ENCODE measurements at places on chromosomes 1 and 21.

DNA sequence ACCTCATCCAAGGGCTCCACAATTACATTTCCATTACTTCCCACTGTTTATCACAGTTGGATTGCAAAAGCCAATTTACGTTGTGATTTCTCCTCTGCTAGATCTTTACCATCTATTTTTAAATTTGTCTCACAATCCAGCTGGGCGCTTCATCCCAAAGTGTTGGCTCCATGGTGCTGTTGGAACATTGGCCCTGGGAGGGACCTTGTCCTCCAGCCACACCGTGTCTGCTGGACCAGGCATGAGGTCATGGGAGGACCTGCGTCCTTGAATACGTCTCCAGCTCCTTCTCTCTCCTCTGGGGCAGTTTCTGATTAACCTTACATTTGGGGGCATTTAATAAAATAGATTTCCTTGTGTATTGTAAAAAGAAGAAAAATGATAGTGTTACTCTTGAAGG is 125.4 kb downstream of the KCNJ6 start:
- DNase-seq = no peak

GRCh38 chr1:47709019-47709871 is 271.4 kb downstream of the FOXD2 start:
- DNase-seq = peak; percentile 88

DNA sequence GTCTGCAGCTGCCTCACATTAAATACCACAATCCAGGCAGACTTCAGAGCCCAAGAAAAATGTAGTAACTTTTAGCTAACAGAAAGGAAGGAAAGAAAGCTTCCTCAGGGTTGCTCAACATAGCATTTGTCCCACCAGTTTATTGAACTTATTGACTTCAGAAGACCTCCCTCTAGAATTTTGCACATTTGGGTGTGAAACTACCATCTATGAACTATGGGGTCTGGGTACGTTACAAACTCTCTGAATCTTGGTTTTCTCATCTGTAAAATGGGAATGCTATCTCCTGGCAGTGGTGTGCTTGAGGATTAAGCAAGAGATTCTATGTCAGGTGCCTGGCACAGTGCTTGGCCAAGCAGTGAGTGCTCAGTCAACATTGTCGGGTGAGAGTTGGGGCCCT is at the start of gene ZP4:
Gene ZP4 (minus strand): TSS at position 101 of the 400 bp plus-strand sequence. CDS start 287 bp downstream, outside the sequence.
- DNase-seq = no peak

GRCh38 chr1:154206196-154206595 is at the start of gene CFAP141:
Gene CFAP141, minus strand, starts transcription at chr1:154206333. Its CDS starts 26 bp downstream, at chr1:154206307.
- DNase-seq = peak; percentile 73

- DNase-seq = no peak
These were observed 395.5 kb downstream of the RPS6KC1 start for GRCh38 chr1:213446496-213446895.

DNA sequence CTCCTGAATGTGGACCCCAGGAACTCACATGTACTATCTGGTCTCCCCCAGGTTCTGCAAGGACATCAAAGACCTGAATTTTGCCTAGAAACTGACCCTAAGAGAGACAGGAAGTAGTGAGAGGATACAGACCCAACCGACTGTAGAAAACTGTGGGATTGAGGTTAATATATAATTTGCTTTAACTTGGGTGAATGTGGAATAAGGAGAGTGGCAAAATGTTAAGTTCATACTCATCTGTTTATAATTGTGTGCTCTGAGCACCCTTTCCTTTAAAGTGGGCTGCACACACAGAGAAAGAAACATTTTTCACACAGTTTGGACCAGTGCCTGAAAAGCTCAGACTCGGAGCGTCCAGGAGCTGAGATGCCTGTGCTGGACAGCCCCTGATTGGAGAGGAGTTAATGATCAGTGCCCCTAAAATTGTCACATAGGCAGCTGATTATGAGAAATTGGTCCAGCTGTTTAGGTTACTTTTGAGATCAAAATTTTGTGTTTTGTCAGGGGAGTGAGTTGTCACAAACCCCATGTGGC is 37.2 kb downstream of the ROR1 start:
- DNase-seq = no peak
